ENCODE measurements at places on chromosomes 7 and 10.

DNA sequence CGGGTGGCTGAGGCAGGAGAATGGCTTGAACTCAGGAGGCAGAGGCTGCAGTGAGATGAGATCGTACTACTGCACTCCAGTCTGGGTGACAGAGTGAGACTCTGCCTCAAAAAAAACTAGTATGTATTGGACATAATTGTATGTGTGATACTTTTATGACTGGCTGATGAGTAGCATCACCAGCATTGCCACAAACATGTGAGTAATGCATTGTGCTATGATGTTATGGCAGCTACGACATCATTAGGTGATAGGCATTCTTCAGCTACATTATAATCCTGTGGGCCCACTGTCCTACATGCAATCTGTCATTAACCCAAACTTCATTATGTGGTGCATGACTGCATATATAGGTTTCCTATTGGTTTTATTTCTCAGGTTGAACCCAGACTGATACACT is 352.4 kb downstream of the GALNT17 start:
- no peak for DNase-seq

- peak; percentile 57 for DNase-seq
Measured at GRCh38 chr7:121961089-121961867, 88.3 kb downstream of the PTPRZ1 start.

DNA sequence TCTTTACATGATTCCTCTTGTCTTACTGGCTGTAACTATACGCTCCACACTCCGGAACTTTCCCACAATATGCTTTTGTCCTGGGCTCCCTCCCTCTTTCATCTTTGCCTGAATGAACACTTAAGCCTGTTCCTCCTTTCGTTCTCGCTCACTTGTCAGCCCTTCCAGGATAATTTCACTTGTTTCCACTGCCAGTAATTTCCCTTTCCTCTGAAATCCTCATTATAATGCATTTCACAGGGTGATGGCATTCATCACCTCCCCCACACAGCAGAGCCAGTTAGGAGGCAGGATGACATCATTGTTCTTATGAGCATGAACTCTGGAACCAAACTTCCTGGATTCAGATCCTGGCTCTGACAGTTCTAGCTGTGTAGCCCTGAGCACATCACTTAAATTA is 372.6 kb downstream of the GPR158 start:
- no peak for DNase-seq

DNA sequence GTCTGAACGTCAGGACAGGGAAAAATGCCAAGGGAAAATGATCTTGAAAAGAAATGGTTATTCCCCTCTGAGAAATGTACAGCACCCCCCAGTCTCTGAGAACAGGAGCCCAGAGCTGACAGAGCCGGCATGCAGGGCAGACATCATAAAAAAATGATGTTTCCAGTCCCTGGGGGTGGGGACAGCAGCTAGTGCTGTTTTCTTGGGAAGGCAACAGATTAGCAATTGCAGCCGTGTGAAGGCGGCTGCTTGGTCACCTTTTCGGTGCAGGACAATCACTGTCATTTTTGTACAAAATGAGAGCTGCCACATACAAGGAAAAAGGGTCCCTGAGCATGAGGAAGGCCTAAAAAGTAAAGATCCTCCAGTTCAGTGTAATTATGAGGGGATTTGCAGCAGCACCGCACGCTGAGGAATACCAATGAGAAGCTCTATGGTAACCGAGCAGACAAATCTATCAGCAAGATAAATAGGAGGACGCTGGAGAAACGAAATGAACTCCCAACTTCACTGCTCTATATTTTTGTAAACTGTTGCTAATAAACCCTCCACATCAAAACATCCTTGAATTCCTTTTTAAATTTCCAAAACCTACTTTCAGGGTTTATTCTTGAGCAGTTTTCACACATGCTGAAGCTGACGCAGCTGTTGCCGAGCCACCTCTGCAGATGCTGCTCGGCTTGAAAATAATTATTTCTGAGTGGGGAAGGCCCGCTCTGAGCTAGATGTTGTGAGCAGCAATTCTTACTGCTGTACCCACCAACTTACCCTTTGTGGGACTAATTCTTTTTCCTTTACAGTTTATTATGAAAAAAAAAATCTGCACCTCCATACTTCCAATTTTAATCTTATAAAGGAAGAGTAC is 98.2 kb upstream of the NEBL start:
- DNase-seq, result no peak

- no peak for DNase-seq
Measured at GRCh38 chr7:196283-196682, 3.9 kb downstream of the FAM20C start.

DNA sequence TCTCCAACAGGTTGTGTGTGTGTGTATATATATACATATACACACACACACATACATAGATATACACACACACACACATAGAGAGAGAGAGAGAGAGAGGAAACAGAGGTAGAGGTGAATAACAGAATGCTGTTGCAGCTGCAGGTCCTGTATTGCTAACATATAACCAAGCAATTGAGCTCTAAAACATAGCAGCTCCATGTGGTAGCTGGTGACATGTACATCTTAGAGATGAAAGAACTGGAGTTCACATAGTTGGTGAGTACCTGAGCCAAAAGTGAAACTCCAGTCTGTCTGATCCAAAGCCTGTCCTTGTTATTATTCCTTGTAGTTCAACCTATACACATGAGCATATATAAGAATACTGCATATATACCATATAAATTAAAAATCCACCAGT is 152.9 kb upstream of the CSTF2T start:
- no peak for DNase-seq

GRCh38 chr10:21700474-21700873 is 166.4 kb downstream of the MLLT10 start:
- no peak for DNase-seq

- DNase-seq, result no peak
Measured at GRCh38 chr10:77456414-77456813, 181.2 kb downstream of the KCNMA1 start.

GRCh38 chr10:50540069-50540825 is 83.5 kb downstream of the SGMS1 start:
- no peak for DNase-seq

- DNase-seq, result no peak
Measured at GRCh38 chr10:86929468-86930380, 27.7 kb downstream of the MMRN2 start.

DNA sequence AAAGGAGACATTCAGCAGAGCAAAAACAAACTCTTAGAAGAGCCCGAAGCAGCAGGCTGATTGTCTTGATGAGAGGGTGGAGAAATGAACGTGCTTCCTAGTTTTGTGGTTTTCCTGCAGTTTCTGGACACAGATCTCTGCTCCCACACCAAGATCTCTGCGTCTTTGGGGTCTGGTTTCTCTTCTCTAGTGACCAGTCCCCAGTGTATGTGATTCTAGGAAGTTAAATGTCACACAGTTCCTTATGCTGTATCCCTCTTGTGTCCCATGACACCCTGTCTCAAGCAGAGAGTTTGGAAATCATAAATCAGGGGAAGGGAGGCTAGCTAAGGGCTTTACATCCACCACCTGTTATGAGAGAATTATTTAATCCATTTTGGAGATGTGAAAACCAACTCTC is 55.4 kb upstream of the KLF14 start:
- no peak for DNase-seq

DNA sequence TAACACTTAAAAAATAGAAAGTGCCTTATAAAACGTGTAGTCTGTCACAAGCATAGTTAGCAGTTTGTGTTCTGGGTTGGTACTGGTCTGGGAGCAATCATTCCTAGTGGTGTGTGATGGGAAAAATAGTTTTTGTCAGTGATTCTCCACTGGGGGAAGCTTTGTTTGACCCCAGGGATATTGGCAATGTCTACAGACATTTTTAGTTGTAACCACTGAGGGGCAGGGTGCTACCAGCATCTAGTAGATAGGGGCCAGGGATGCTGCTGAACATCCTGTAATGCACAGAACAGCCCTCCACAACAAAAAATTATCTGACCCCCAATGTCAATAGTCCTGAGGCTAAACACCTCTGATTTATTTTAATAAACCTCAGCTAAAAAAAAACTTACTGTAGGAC is 51.6 kb upstream of the CREB5 start:
- no peak for DNase-seq

GRCh38 chr7:142535123-142535779 is 214.0 kb upstream of the PRSS1 start:
- DNase-seq, result peak; percentile 76

- no peak for DNase-seq
Measured at GRCh38 chr10:30828680-30829079, 199.1 kb upstream of the LYZL2 start.

GRCh38 chr7:959271-959670 is 4.8 kb upstream of the ADAP1 start:
- DNase-seq, result no peak

GRCh38 chr7:41809116-41809515 is 106.2 kb upstream of the INHBA start:
- no peak for DNase-seq

GRCh38 chr10:43091846-43092245 is 15.0 kb downstream of the RET start:
- DNase-seq, result no peak

- DNase-seq, result no peak
Measured at GRCh38 chr10:42943025-42943818, 133.6 kb upstream of the RET start.

- DNase-seq, result no peak
Measured at GRCh38 chr7:47314728-47315607, 266.9 kb downstream of the TNS3 start.

DNA sequence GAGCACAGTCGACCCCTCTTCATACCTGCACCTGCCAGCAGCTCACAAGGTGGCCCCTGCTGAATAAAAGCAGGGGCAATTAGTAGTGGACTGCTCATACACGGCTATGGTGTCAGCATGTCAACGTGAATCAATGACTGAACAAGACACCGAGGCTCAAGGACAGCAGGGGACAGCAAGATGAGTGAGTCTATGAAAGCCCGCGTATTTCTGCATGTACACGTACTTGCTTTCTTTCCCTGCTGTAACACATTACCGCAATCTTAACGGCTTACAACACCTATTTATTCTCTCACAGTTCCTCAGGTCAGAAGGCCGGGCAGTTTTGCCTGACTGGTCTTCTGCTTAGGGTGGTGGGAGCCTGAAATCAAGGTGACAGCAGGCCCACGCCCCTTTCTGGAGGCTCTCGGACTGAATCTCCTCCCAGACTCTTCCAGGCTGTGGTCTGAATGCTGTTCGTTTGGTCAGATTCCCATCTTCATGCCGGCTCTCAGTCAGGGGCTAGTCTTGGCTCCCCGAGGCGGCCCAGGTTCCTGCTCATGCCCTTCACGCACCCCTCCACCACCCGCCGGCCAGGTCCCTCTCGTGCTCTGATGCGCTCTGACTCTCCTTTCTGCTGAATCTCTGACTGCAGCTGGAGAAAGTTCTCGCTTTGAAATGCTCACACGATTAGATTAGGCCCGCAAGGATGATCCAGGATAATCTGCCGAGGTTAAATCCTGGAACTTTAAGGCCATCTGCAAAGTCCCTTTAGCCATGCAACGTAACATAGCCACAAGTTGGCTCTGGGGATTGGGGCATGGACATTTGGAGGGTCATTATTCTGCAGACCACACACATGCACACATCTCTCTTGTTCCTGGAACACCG is 7.8 kb upstream of the PPP2R2D start:
- no peak for DNase-seq

DNA sequence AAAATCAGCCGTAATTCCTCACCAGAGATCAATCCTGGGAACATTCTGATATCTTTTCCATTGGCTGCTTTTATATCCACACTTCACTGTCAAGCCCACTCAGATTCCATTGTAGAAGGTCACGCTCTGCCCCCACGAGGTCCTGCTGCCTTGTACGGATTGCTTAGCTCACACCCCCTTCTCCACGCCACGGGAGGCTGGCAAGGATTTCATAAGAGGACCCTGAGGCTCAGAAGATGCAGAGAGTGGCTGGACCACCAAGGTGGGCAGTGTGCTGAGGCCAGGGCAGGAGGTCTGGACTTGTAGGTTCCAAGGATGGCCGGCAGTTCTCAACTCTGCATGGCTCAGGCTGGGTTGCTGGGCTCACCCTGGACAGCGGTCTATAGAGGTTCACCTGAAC is 149.7 kb downstream of the RNF216 start:
- DNase-seq, result no peak

DNA sequence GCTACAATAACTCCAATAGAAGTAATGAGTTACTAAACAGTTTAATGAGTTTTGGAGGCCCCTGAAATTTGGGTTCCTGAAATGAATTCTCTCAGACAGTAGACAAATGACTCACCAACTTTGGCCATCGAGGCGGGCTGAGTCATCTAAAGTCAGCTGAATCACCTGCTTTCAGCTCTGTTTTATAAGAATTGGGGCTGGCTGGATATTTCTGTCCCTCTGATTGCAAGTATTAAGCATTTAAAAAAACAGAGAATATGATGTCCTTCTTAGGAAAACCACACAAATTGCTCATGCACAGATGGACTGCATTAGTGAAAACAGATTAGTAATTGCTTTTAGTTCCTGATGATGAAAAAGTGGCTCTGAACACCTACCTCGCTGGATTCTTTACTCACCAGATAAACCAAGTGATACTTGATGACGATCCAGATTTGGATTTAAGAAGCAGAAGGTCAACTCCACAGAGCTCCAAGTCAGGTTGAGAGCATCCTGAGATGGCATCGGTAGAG is 59.1 kb downstream of the ZNF365 start:
- peak; percentile 35 for DNase-seq

GRCh38 chr7:136214356-136214755 is 237.2 kb upstream of the MTPN start:
- peak; percentile 0 for DNase-seq

DNA sequence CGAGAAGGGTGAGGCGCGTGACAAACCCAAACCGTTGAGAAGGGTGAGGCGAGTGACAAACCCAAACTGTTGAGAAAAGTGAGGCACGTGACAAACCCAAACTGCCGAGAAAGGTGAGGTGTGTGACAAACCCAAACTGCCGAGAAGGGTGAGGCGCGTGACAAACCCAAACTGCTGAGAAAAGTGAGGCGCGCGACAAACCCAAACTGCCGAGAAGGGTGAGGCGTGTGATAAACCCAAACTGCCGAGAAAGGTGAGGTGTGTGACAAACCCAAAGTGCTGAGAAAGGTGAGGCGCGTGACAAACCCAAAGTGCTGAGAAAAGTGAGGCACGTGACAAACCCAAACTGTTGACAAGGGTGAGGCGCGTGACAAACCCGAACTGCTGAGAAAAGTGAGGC is 25.0 kb downstream of the ESYT2 start:
- no peak for DNase-seq

DNA sequence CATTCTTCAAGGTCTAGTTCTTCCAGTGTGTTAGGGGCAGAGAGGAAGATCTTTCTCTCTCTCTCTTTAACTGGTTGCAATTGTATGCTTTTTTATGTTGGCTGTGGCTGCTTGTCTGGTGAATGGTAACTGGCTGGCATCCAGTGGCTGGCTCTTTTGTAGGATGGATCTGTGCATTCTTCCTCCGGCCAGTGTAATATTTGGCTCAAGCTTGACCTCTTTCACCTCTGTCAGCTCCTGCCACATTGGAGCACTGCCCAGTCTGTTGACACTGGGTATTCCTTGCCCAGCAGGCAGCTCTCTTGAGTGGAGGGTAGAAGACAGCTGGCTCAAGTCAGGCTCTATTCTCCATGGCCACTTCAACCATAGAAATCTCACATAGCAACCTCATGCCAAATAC is 528.3 kb downstream of the PHTF2 start:
- no peak for DNase-seq

DNA sequence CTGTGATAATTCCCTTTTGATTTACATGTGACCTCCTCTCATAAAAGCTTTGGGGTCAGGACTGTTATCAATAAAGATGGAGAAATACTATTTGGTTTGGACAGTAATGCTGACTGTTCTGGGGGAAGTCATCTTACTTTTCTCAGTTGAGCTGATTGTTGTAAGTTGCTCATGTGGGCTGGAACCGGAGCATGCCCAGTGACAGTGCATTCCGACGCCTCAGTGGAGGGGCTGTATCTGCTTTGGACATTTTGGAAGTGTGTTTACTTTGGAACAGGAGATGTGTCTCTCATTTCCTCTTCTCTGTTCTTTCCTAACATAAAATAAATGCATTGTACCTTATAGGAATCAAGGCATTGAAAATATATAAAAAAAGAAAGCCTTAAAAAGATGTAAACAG is 30.1 kb downstream of the RBM33 start:
- DNase-seq, result no peak

Data from HCT116 (cell line).